ENCODE measurements at places on chromosomes 11 and 22.

- no peak overlapping the region for H3K4me3 ChIP-seq
- H3K27me3 ChIP-seq = no peaks in the 10 kb centered on the region
- DNase-seq = no peak
Observed at GRCh38 chr11:126149759-126150625, 61.5 kb downstream of the RPUSD4 start.

DNA sequence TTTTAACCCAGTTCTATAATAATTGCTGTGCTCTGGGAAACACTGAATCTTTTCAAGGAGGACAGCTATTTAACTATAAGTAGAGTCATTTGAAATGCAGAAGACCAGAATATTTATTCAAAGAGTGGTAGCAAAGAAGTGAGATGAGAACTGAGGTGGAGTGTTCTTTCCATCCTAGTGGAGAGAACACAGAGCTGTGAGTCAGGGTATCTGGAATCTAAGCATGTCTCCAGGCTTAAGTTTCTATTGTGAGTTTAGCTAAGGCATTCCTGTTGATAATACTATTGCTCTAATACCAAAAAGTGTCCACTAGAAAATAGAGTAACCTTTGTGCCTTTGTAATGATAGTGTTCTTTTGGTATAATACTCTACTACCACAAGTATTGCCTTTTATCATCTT lies 32.4 kb downstream of the JAM3 start:
- H3K4me3 ChIP-seq = no peak overlapping the region
- H3K4me1 ChIP-seq = no peaks in the 10 kb centered on the region
- no peaks in the 10 kb centered on the region for H3K36me3 ChIP-seq
- DNase-seq = no peak
- no peak overlapping the region for H3K27ac ChIP-seq

GRCh38 chr11:64355078-64355940 lies 3.7 kb upstream of the RPS6KA4 start:
- peaks cover 36% of the 10 kb centered on the region for H3K4me1 ChIP-seq
- peak; percentile 60 for DNase-seq
- no peaks in the 10 kb centered on the region for H3K27me3 ChIP-seq
- H3K36me3 ChIP-seq = peaks cover 43% of the 10 kb centered on the region
- no peak overlapping the region for H3K4me3 ChIP-seq

DNA sequence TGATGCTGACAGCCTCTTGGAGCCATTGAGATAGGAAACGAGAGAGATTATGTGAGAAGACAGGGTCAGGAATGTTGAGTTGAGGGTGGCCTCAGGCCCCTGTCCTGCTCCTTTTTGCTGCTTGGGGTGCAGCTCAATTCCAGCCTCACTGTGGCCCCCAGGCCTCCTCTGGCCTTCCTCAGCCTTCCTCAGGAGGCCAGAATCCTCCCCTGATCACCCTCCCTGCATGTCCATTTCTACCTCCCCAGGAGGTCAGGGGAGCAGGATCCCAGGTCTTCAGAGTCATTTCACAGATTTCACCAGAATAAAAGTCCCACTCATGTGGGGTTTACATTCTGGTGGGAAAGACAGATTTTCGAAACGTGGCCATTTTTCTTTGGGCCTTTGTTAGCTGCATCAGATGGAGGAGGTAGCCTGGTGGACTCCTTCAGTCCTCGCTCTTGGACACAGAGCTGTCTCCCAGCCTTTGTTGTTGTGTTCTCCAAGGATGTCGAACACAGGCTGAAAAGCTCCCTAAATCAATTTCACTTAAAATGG lies 2.2 kb upstream of the KCNQ1OT1 start:
- no peaks in the 10 kb centered on the region for H3K27me3 ChIP-seq
- peaks cover 23% of the 10 kb centered on the region for H3K4me1 ChIP-seq
- DNase-seq = no peak
- H3K27ac ChIP-seq = no peak overlapping the region
- H3K36me3 ChIP-seq = peaks cover 14% of the 10 kb centered on the region
- H3K4me3 ChIP-seq = no peak overlapping the region

GRCh38 chr11:2745511-2745910 lies 45.7 kb upstream of the KCNQ1OT1 start:
- H3K27me3 ChIP-seq = no peaks in the 10 kb centered on the region
- H3K36me3 ChIP-seq = peaks cover 5% of the 10 kb centered on the region
- H3K27ac ChIP-seq = no peak overlapping the region
- no peak overlapping the region for H3K4me3 ChIP-seq

GRCh38 chr22:28674121-28674563 lies 5.5 kb downstream of the TTC28 start:
- peak; percentile 65 for DNase-seq
- no peak overlapping the region for H3K27ac ChIP-seq
- H3K4me3 ChIP-seq = no peak overlapping the region
- H3K4me1 ChIP-seq = peaks cover 15% of the 10 kb centered on the region
- no peaks in the 10 kb centered on the region for H3K36me3 ChIP-seq

GRCh38 chr22:30004101-30004500 lies 76.2 kb upstream of the HORMAD2 start:
- no peaks in the 10 kb centered on the region for H3K27me3 ChIP-seq
- no peak overlapping the region for H3K27ac ChIP-seq
- no peak for DNase-seq
- no peaks in the 10 kb centered on the region for H3K4me1 ChIP-seq

GRCh38 chr22:42664976-42665831 lies 16.0 kb upstream of the CYB5R3 start:
- H3K4me1 ChIP-seq = peaks cover 6% of the 10 kb centered on the region
- H3K4me3 ChIP-seq = no peak overlapping the region
- peaks cover 12% of the 10 kb centered on the region for H3K27me3 ChIP-seq
- no peaks in the 10 kb centered on the region for H3K36me3 ChIP-seq

DNA sequence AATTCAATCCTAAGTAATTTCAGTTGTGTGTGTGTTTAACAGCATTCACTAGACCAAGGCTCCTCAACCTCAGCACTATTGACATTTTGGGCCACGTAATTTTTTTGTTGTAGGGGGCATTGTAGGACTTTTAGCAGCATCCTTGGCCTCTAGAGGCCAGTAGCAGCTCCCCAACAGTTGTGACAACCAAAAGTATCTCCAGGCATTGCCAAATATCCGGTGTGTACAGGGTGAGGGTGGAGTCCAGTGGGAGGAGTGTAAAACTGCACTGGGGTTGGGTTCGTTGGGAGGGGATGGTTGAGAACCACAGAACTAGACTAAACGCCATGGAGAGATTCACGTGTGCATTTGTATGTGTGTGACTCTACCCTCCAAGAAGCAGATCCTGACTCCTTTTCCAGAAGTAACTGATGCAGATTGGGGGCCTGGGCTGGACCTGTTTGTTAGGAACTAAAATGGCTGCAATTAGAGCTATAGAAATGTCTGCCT lies 5.9 kb upstream of the PHF21A start:
- peak overlapping the region; percentile 67 for H3K27ac ChIP-seq
- H3K36me3 ChIP-seq = no peaks in the 10 kb centered on the region
- H3K27me3 ChIP-seq = no peaks in the 10 kb centered on the region
- DNase-seq = peak; percentile 87
- H3K4me3 ChIP-seq = no peak overlapping the region

- H3K27me3 ChIP-seq = no peaks in the 10 kb centered on the region
- H3K27ac ChIP-seq = no peak overlapping the region
- peaks cover 14% of the 10 kb centered on the region for H3K36me3 ChIP-seq
- no peak for DNase-seq
- peaks cover 44% of the 10 kb centered on the region for H3K4me1 ChIP-seq
Observed at GRCh38 chr22:50625568-50626313, 2.2 kb downstream of the ARSA start.

DNA sequence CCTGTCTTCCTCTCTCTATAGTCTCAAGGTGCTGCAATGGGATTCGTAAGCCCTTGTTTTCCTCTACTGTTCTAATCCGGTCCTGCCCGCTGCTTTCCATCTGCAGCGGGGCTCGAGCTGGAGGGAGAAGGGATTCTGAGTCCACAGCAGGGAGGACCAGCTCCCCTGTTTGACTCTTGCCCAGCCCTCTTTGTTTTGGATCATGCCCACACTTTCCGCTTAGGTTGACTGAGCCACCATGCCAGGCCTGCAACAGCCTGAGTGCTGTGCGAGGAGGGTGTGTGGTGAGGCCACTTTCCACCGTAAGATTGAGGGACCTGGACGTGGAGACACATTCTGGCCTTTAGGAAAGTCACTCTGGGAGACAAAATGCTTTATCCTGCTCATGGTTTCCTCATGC lies 58.3 kb downstream of the CEP164 start:
- H3K36me3 ChIP-seq = peaks cover 59% of the 10 kb centered on the region
- H3K4me3 ChIP-seq = no peak overlapping the region
- no peaks in the 10 kb centered on the region for H3K27me3 ChIP-seq

DNA sequence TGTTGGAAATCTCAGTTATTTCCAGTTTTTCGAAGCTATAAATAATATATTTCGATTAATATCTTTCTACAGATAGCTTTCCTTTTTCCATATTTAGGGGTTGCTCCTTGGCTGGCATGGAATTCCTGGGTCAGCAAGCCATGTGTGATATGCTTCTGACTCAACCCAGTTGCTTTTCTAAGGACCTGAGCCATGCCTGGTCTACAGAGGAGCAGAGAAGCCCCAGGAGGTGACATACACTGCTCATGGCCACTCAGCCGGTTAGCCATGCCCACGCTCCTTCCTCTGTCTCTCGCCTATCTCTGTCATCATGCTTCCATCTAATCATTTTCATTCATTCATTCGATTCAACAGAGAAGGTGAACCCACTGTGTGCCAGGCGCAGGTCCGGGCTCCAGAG lies 23.2 kb upstream of the PDGFB start:
- no peaks in the 10 kb centered on the region for H3K27me3 ChIP-seq
- H3K36me3 ChIP-seq = no peaks in the 10 kb centered on the region
- H3K27ac ChIP-seq = no peak overlapping the region

- no peaks in the 10 kb centered on the region for H3K4me1 ChIP-seq
- no peaks in the 10 kb centered on the region for H3K27me3 ChIP-seq
- no peak for DNase-seq
Observed at GRCh38 chr11:80798174-80798573, 1357.3 kb upstream of the TENM4 start.

GRCh38 chr11:121634889-121635288 lies 182.1 kb upstream of the SORL1-AS1 start:
- DNase-seq = peak; percentile 60
- no peaks in the 10 kb centered on the region for H3K27me3 ChIP-seq
- no peak overlapping the region for H3K27ac ChIP-seq
- no peaks in the 10 kb centered on the region for H3K4me1 ChIP-seq
- no peak overlapping the region for H3K4me3 ChIP-seq

- H3K4me1 ChIP-seq = no peaks in the 10 kb centered on the region
- no peak overlapping the region for H3K4me3 ChIP-seq
- H3K27ac ChIP-seq = no peak overlapping the region
- H3K27me3 ChIP-seq = peaks cover 28% of the 10 kb centered on the region
- no peaks in the 10 kb centered on the region for H3K36me3 ChIP-seq
Observed at GRCh38 chr22:27173530-27173929, 516.1 kb downstream of the MIAT start.

- H3K36me3 ChIP-seq = no peaks in the 10 kb centered on the region
- no peak for DNase-seq
- H3K27me3 ChIP-seq = peaks cover 2% of the 10 kb centered on the region
- H3K4me3 ChIP-seq = no peak overlapping the region
Observed at GRCh38 chr22:49738566-49738965, 89.1 kb downstream of the BRD1 start.

GRCh38 chr11:77515483-77515882 lies 41.6 kb upstream of the PAK1 start:
- no peak for DNase-seq
- H3K27ac ChIP-seq = no peak overlapping the region
- no peaks in the 10 kb centered on the region for H3K36me3 ChIP-seq

DNA sequence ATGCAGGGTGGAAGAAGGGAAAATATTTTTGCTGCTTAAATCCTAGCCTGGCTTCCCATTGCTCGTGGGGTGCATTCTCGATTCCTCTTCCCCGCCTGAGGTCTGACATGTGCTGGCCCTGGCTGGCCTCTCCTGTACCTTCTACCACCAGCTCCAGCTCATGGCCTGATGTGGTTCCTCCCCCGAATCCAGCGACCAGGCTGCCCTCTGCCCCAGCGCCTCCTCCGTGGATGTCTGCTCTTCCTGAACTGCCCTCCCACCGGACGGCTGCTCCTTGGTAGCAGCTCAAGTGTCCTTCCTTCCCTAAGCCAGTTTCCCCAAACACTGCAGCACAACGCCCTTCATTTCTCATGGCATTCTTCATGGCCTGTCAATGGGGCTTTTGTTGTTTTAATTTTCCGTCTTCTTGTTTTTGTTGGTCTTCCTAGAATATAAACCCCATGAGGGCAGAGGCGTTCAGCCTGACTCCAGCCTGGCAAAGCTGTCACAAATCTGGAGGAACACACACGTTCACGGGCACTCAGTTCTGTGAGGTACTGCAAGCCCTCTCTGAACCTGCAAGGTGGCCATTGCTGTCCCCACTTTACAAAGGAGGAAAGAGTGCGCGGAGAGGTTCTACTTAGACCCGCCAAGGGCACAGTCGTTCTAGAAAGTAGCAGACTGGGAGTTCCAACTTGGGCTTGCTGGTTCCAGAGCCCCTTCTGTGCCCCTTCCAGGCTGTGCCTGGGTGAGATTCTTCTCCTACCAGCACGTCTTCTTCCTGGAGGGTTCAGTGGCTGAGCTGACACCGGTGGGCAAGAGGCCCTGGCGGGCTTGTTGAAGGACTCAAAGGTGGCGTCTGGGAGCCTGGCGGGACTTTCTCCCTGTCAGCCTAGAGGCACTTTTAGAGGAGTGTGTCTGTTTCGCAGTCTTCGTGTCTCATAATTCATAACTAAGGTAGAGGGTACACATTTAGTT lies 953 bp upstream of the LRP5 start:
- no peak for DNase-seq
- no peak overlapping the region for H3K4me3 ChIP-seq
- H3K4me1 ChIP-seq = peaks cover 15% of the 10 kb centered on the region

- H3K36me3 ChIP-seq = no peaks in the 10 kb centered on the region
- peak; percentile 56 for DNase-seq
- no peak overlapping the region for H3K4me3 ChIP-seq
- no peaks in the 10 kb centered on the region for H3K27me3 ChIP-seq
- no peaks in the 10 kb centered on the region for H3K4me1 ChIP-seq
- H3K27ac ChIP-seq = no peak overlapping the region
Observed at GRCh38 chr11:35485656-35486322, 39.6 kb downstream of the PAMR1 start.

DNA sequence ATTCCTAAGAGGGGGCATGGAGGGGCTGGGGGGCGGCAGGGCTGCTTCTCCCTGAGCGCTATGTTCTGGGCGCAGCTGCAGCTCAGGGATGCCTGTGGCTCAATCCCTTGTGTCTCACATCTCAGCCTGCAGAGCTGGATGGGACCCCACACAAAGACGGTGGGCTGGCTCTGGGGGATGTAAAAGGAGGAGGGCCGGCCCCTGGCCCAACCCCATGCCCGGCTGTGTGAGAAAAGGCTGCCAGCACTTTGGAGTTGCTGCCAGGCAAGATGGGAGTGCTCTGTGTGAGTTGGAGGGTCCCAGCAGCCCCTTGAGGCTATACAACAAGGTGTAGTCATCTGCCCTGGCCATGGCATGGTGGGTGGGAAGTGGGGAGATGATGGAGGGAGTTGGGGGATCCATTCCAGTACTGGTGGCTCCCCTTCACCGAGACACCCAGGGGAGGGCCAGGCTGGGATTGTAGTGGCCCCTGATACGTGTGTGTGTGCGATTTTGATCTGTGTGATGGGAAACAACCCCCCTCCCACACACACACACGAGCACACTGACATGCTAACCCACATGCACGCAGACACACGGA lies 1.3 kb upstream of the TBX10 start:
- no peaks in the 10 kb centered on the region for H3K4me1 ChIP-seq
- H3K27ac ChIP-seq = no peak overlapping the region
- no peak overlapping the region for H3K4me3 ChIP-seq
- H3K36me3 ChIP-seq = no peaks in the 10 kb centered on the region
- no peaks in the 10 kb centered on the region for H3K27me3 ChIP-seq

- H3K4me1 ChIP-seq = peaks cover 14% of the 10 kb centered on the region
- no peak overlapping the region for H3K27ac ChIP-seq
- H3K27me3 ChIP-seq = no peaks in the 10 kb centered on the region
- H3K4me3 ChIP-seq = no peak overlapping the region
- no peaks in the 10 kb centered on the region for H3K36me3 ChIP-seq
- no peak for DNase-seq
Observed at GRCh38 chr11:86072211-86072610, 3.3 kb upstream of the PICALM start.

All from CD14-positive monocyte (primary cell).